Activated CD8-positive, alpha-beta T cell treated with anti-CD3 and anti-CD28 coated beads, Interleukin-2, amount 10 ng/mL, durations not matched to agents 7 days and 5 days (primary cell): ENCODE measurements at places on chromosomes 11 and 22.

DNA sequence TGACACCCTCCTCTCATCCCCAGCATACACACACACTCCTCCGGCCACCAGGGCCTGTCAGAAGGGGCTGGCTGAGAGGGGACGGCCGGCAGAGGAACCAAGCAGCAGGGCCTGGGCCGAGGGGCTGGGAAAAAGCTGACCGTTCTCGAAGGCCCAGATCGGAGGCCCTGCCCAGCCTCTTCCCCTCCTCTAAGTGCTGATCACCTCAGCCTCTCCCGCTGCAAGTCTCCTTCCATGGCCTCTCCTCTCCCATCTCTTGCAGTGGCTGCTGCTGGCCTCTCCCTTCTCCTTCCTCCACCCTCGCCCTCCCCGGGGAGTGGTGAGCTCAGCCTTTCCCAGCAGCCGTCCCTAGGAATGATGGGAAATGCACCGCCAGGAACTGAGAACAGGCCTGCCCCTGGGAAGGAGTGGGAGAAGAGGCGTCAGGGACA, 39.6 kb downstream of the ARRB1 start:
- peaks cover 24% of the 10 kb centered on the region for H3K4me1 ChIP-seq
- no peak overlapping the region for H3K27ac ChIP-seq
- H3K36me3 ChIP-seq, result no peaks in the 10 kb centered on the region

- no peak overlapping the region for H3K27ac ChIP-seq
- H3K27me3 ChIP-seq, result peaks cover 5% of the 10 kb centered on the region
- DNase-seq, result no peak
Observed at GRCh38 chr11:9609002-9609759, 35.7 kb downstream of the WEE1 start.

DNA sequence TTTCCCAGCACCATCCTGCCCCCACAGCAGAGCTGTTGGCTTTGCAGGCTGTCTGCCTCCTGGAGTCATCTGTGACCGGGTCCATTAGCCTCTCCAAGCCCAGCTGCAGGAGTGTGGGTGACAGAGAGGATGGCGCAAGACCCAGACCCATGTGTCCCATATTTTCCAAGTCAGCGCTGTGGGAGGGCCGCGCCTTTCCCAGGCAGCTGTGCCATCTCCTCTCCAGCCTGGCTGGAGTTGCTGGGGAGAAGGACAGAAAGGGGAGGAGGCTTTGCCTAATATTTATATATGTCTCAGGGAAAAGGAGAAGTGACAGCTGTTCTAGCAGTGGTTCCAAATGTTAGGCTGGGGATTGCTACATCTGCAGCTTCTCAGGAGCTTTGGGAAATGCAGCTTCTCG, 15.7 kb downstream of the DTX4 start:
- peaks cover 5% of the 10 kb centered on the region for H3K4me1 ChIP-seq
- H3K27ac ChIP-seq, result no peak overlapping the region
- no peak overlapping the region for H3K4me3 ChIP-seq

GRCh38 chr11:119155733-119156492, 7.1 kb downstream of the ABCG4 start:
- no peak overlapping the region for H3K27ac ChIP-seq
- no peak for DNase-seq
- no peak overlapping the region for H3K4me3 ChIP-seq
- no peaks in the 10 kb centered on the region for H3K36me3 ChIP-seq
- peaks cover 13% of the 10 kb centered on the region for H3K27me3 ChIP-seq

- H3K27ac ChIP-seq, result no peak overlapping the region
- H3K4me3 ChIP-seq, result no peak overlapping the region
- H3K4me1 ChIP-seq, result no peaks in the 10 kb centered on the region
- no peaks in the 10 kb centered on the region for H3K27me3 ChIP-seq
- no peak for DNase-seq
Observed at GRCh38 chr11:111069066-111069465, 176.5 kb upstream of the POU2AF2 start.

DNA sequence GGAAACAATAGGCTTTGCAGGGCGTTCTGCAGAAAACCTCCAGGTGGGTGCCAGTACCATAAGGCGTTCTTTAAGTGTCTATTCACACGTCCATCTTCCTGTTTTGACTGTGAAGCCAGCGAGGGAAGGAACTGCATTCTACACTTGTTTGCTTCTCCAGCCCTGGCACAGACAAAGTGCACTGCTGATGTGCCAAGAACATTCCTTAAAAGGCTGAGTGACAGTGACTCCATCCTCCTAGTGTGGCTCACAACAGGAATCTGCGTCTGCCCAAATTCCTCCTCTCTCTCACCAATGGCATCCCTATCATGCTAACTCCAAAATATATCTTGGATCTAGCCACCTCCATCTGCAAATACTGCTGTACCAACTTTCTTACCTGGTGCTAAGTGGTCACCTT, 407.4 kb upstream of the SYN3 start:
- no peaks in the 10 kb centered on the region for H3K36me3 ChIP-seq
- H3K4me1 ChIP-seq, result no peaks in the 10 kb centered on the region
- H3K4me3 ChIP-seq, result no peak overlapping the region
- no peak for DNase-seq
- H3K27ac ChIP-seq, result no peak overlapping the region
